NCI-H526 treated with DMSO at 0.1 percent for 48 hours (cell line): ENCODE measurements at places on chromosomes 2 and 18.

GRCh38 chr18:63895190-63895589 is 7.7 kb downstream of the SERPINB2 start:
- no peak for DNase-seq

DNA sequence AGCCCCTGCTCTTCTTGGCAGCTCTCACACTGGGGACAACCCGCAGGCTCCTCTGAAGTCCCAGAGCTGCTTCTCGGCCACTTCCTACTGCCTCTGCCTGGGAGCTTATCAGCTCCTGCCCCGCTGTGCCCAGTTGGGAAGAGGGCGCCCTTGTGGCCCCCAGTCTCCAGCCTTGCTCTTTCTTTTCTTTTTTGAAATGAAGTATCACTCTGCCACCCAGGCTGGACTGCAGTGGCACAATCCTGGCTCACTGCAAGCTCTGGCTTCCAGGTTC is 20.6 kb upstream of the ALPI start:
- no peak for DNase-seq

DNA sequence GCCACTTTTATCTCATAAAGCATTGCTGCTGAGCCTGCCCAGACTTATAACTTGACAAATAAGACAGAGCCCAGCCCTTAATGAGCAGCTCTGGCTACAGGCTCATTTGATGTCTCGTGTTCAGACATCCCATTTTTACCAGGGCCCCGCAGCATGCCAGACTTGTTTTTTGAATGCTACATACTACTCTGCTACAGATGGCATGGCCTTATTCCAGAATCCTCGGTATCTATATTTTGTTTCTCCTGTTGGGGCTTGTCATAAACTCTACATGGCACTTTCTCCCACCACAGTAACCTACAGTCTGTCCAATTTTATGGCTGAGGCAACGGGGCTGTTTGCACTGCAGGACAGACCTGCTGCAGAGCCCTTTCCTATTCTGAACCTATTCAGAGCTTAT is 179.0 kb upstream of the DDX18 start:
- DNase-seq: no peak

DNA sequence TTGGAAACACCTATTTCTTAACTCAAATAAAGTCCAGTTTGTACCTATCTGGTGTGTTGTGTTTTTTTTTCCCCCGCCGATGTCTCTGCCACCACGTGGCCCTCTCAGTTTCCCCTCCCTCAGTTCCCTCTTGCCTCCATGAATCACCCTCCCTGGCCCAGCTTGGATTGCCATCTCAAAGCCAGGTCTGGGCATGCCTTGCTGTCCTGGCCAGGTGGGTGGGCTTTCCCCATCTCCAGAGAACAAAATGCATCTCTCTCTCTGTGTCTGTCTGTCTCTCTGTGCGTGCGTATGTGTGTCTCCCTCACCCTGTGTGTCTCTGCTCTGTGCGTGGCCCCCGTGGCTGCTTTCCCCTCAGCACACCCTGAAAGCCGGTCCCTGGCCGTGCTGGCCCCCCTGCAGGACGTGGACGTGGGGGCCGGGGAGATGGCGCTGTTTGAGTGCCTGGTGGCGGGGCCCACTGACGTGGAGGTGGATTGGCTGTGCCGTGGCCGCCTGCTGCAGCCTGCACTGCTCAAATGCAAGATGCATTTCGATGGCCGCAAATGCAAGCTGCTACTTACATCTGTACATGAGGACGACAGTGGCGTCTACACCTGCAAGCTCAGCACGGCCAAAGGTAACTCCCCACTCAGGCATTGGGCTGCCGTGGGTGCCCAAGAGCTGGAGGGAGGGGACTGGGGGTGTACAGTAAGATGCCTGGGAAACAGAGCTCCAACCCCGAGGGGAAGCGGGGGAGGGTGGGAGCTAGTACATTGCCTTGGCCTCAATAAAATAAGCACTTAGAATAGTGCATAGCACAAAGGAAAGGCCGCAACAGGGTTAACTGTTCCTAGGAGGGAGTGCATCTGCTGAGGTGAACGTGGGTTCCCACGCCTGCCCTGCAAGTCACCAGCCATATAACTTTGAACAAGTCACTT is 31.6 kb upstream of the GMPPA start:
- DNase-seq: no peak

DNA sequence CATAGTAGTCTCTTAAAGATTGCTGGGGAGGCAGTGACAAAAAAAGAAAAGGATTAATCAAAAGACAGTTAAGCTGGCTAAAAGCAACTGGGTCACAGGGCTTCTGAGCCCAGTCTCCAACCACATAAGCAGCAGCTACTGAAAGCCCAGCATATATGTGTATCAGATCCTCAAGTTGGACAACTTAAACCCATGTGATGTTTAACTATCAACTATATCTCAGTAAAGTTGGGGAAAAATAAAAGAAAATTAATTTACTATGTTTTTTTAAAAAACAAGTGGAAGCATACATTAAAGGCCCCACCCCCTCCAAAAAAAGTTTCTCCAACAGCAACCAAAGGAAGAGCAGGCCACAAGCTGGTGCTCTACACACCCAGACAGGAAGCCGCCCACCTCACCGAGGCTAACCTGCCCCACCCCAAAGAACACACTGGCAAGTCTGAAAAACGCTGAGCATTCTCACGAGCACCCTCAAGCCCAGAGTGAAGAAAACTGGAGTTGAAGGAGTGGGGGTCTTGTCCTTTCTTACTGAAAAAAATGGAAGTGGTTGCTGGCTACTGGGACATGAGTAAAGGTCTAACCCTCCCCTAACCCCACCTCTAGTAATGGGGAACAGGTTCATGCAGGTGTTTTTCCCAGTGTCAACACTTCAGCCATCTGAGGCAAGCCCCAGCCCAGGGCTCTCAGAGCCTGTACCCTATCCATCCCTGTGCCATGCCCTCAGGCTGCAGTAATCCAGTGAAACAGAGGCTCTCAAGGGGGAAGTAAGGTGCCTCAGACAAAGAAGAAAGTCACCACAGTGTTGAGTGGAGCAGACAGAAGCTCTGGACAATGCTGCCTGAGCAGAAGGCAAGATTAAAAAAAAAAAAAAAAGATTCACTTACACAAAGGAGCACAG is 106.3 kb downstream of the GYPC start:
- DNase-seq: no peak

DNA sequence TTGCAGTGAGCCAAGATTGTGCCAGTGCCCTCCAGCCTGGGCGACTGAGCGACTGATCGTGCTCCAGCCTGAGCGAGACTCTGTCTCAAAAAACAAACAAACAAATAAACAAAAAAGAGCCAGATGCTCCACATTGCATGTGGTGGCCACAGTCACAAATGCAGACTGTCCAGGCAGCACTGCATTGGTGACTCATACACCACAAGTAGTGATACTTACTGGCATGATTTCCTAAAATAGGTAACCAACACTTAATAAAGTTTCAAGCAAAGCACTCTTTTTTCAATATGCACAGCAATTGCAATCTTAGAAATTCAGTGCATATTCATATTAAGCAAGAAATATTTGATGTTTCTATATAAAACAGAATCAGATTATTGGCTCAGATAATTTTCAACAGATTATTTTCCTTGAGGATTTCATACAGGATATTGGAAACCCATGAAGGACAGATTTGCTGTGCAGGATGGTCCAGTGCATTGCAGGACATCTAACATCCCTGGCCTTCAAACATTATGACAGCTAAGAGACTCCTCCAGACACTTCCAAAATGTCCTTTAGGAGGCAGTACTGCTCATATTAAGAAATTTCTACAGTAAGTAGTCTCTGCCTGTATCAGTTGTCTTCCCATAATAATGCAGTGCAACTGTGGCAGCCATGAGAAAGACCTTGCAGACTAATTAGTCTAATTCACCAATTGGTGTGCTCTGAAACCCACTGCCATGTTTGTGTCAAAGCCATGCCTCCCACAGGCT is 10.5 kb upstream of the SLC1A4 start:
- DNase-seq: no peak

- DNase-seq: no peak
Measured at GRCh38 chr18:7388741-7389140, 157.9 kb downstream of the LRRC30 start.

GRCh38 chr2:165563468-165564225 is 94.1 kb downstream of the CSRNP3 start:
- no peak for DNase-seq

GRCh38 chr2:117776888-117777287 is 37.6 kb upstream of the DDX18 start:
- no peak for DNase-seq

DNA sequence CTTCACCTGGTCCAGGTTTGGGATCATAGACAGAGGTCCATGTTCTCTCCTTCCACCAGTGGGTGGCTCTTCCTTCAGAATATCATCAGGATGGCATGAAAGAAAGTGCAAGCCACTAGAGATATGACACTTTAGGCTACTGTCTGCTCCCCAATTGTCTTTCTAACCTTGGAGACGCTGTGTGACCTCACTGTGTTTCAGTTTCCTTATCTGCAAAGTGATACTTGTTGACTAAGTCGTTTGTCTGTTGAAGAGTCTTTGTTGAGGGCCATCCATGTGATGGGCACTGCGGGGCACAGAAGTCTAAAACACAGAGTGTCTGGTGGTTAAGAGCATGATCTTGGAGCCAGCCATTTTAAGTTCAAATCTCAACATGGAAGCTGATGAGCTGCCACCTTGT is 259.9 kb upstream of the THSD7B start:
- no peak for DNase-seq

DNA sequence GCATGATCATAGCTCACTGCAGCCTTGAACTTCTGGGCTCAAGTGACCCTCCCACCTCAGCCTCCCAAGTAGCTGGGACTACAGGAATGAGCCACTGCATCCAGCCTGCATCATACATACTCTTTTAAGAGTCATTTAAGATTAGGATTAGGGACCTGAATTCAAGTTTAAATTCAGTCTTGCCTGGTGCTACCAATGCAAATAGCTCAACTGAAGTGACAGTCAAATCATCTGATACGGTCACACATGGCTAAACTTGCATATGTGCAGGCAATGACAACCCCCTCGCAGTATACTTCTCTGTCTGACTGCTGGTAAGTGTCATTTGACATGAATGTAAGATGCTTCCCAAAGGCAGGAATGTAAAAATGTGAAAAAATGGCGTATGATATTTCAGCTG is 31.8 kb upstream of the TMEM131 start:
- DNase-seq: peak; percentile 41

GRCh38 chr2:108199726-108200125 is 40.0 kb upstream of the SULT1C3 start:
- no peak for DNase-seq

DNA sequence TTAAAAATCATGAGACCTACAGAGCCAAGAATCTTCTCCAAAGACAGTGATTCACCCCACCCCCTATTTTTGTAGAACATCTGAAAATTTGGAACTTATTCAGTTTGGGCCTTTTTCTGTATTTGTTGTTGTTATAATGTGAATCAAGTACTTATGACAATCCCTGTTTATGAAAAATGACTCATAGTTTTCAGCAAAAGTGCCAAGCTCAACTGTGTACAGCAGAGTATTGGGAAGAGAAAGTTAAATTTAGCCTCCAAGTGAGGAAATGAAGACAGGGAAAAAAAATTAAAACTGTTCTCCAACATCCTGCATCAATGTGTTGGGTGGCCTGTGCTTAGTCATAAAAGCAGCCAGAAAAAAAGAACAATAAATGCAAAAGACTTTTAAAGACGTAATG is 46.2 kb downstream of the LRATD1 start:
- no peak for DNase-seq

- DNase-seq: no peak
Measured at GRCh38 chr18:37230768-37231167, 334.8 kb downstream of the CELF4 start.

DNA sequence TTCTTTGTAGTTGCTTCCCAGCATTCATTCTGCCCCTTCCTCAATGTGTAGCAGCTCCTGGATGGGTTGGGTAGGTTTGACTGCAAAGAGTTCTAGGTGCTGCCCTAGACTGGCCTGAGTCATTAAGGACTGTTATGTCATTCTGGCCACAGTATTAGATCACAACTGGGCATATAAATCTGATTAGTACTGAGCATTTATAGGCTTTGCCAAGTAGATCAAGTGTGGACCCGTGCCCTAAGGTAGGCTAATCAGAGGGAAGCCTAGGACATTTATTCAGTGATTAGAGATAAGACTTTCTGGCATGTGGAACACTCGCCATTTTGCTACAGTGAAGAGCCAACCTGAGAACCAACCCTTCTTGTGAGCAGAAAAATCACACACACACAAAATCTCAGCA is 2.7 kb downstream of the KATNAL2 start:
- no peak for DNase-seq
